Putamen (tissue), 1 donor: ENCODE measurements at places on chromosomes 13 and 19.

- DNase-seq = no peak
Measured at GRCh38 chr13:49643035-49643646, 14.8 kb downstream of the ARL11 start.

- DNase-seq = peak; percentile 84
Measured at GRCh38 chr19:56712611-56713276, 41.2 kb upstream of the ZNF835 start.

- DNase-seq = no peak
Measured at GRCh38 chr13:43792076-43792881, 5.5 kb upstream of the ENOX1 start.

- no peak for DNase-seq
Measured at GRCh38 chr19:43454031-43454430, 11.4 kb downstream of the LYPD3 start.

GRCh38 chr13:51797664-51798488 lies 6.1 kb downstream of the DHRS12 start:
- peak; percentile 63 for DNase-seq

- no peak for DNase-seq
Measured at GRCh38 chr13:77460195-77460594, 75.3 kb upstream of the SCEL start.

DNA sequence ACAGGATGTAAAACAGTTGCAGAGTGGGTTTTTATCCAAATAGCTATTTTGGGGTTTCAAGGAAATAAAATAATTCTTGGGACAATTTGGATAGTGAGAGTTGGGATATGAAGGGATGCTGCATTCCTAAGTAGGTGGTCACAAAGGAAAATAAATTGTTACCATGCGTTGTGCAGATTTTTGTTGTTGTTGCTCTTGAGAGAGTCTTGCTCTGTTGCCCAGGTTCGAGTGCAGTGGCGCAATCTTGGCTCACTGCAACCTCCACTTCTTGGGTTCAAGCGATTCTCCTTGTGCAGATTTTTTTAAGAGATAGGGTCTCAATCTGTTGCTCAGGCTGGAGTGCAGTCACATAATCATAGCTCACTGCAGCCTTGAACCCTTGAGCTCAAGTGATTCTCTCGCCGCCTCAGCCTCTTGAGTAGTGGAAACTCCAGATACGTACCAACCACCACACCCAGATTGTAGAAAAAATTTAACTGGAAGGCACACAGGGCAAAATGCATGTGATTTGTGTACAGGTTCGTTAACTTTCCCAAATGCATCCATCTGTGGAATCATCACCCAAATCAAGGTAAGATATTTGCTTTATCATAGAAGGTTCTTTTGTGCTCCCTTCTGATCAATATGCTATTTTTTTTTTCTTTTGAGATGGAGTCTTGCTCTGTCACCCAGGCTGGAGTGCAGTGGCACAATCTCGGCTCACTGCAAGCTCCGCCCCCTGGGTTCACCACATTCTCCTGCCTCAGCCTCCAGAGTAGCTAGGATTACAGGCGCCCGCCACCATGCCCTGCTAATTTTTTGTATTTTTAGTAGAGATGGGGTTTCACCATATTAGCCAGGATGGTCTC lies 16.0 kb downstream of the SLC1A5 start:
- no peak for DNase-seq

GRCh38 chr13:55000043-55000442 lies 1971.4 kb downstream of the OLFM4 start:
- DNase-seq = no peak

DNA sequence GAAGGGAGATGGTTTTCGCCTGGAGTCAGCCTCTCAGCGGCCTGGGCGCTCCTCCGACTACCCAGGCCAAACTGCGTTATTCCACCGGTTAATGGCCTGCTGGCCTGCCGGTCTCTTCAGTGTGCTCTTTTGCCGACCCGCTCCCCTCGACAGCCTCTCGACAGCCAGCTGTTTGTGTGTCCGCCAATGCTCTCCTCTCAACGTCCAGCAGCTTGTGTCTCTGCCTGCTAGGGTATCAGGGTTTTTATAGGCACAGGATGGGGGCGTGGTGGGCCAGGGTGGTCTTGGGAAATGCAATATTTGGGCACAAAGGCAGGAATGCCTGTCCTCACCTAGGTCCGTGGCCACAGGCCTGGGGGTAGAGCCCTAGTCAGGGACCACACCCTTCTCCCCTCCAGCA lies 1.5 kb upstream of the ZNF235 start:
- DNase-seq = no peak

- no peak for DNase-seq
Measured at GRCh38 chr19:4803736-4804695, 12.5 kb downstream of the FEM1A start.

DNA sequence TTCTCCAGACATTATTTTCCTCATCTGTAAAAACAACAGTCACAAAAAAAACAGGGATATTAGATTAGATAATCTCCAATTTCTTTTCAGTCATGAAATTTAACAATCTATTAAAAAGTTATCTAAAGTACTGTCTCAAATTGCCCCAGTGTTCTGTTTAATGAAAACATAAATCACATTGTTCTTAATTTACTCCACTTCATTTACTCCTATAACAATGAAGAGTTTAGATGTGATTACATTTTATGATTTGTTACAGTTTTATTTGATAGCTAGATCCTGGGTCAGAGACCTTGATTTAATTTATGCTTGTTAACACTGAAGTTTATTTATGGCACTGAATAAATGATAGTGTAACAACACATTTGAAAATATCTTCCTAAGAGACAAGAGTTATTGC lies 230.2 kb upstream of the TRPC4 start:
- DNase-seq = no peak

- no peak for DNase-seq
Measured at GRCh38 chr13:107964395-107964794, 250.9 kb downstream of the LIG4 start.

GRCh38 chr19:40596608-40597328 lies 4.4 kb upstream of the LTBP4 start:
- DNase-seq = no peak
